Right lobe of liver (tissue), 6 donors: ENCODE measurements at places on chromosomes 12 and 14. TPM values are rescaled to one million over a fixed set of nuclear protein-coding genes. Genes with fewer than 3 reads are reported as not detected.

GRCh38 chr12:107581619-107582015 lies 104.0 kb upstream of the PWP1 start:
- no peak for DNase-seq

GRCh38 chr14:88482524-88482923 lies 72.3 kb downstream of the PTPN21 start:
- DNase-seq = no peak

DNA sequence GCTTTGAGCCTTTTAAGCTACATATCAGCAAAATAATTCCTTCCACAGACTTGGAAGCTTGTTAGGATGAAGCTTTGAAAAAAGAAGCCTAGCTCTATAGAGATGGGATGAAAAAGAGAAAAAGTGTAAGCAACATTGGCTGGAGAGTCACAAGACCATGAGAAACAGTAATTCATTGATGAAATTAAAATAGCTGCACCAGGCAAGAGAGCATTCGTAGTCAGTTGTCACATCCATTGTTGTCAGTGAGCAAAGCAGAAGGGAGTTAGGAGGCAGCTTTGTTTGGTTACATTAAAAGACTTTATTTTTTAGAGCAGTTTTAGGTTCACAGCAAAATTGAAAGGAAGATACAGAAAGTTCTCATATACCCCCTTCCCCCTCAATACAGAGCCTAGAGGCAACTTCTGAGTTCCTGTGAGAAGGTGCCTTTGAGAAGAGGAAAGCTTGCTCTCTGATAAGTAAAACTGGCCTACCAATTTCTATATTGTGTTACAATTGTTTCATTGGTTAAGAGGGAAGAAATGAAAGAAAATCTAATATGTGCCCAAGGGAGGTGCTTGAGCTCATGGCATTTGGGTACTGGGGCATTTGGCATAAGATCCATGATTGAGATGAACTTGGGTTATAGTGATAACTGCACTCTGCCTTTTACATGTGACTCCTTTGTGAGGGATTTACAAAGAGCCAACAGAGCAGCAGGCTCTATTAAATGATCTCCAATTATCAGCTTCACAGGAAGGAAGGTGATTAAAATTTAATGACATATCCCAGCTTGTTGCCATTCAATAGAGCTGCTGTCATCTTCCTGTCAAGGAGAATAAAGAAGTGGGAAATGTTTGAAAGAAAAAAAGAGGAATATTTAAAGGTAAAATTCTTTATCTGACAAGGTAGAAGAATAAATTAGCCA lies 361.3 kb upstream of the TMTC1 start:
- no peak for DNase-seq

Gene TC2N
- total RNA-seq = 5.4 TPM

Gene SSTR1
- 5.4 TPM for total RNA-seq

Gene PLCZ1
- total RNA-seq = not detected

Gene NEUROD4
- not detected for total RNA-seq
